ENCODE measurements at places on chromosomes 3 and 15. TPM values are rescaled to one million over a fixed set of nuclear protein-coding genes. Genes with fewer than 3 reads are reported as not detected.
A peak's percentile ranks its signal among the peaks of the same experiment; 100 is the strongest.

GRCh38 chr15:80568298-80568697 lies 126.8 kb upstream of the ABHD17C start:
- H3K4me1 ChIP-seq, result no peaks in the 10 kb centered on the region
- no peaks in the 10 kb centered on the region for H3K36me3 ChIP-seq
- no peaks in the 10 kb centered on the region for H3K27me3 ChIP-seq
- DNase-seq, result no peak
- H3K4me3 ChIP-seq, result no peak overlapping the region

DNA sequence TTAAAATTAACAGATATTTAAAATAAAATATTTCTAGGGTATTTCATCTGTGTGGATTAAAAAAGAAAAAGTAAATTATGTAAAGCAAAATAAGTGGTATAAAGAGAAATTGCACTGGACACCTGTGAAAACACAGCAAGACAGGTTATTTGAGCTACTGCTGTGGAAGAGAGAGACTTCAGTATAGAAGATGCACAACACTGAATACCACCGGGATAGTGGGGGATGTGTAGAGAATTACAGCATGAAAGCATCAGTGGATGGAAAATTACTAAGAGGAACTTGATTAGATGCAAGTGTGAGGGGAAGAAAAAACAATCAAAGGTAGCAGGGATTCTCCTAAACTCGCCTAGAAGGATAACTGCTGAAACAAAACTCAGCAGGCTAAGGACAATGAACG lies 1242.5 kb upstream of the GBE1 start:
- no peak overlapping the region for H3K4me3 ChIP-seq
- no peaks in the 10 kb centered on the region for H3K4me1 ChIP-seq
- no peak for DNase-seq
- no peak overlapping the region for H3K27ac ChIP-seq

- no peak for DNase-seq
- no peak overlapping the region for H3K4me3 ChIP-seq
- H3K36me3 ChIP-seq, result no peaks in the 10 kb centered on the region
- H3K27me3 ChIP-seq, result no peaks in the 10 kb centered on the region
Measured at GRCh38 chr3:144923046-144923775, 951.6 kb downstream of the DIPK2A start.

GRCh38 chr3:117630885-117631284 lies 921.3 kb downstream of the TUSC7 start:
- no peak for DNase-seq
- no peaks in the 10 kb centered on the region for H3K4me1 ChIP-seq
- no peak overlapping the region for H3K4me3 ChIP-seq
- H3K27ac ChIP-seq, result no peak overlapping the region

- H3K27ac ChIP-seq, result no peak overlapping the region
- H3K4me1 ChIP-seq, result no peaks in the 10 kb centered on the region
- no peaks in the 10 kb centered on the region for H3K36me3 ChIP-seq
- no peak for DNase-seq
- no peak overlapping the region for H3K4me3 ChIP-seq
Measured at GRCh38 chr15:100180921-100181320, 160.9 kb downstream of the ADAMTS17 start.

GRCh38 chr15:74400915-74401757 lies 32.6 kb downstream of the SEMA7A start:
- no peak for DNase-seq
- H3K27me3 ChIP-seq, result no peaks in the 10 kb centered on the region
- peaks cover 47% of the 10 kb centered on the region for H3K4me1 ChIP-seq
- H3K36me3 ChIP-seq, result no peaks in the 10 kb centered on the region

GRCh38 chr3:190305406-190305805 lies 16.8 kb downstream of the CLDN1 start:
- no peaks in the 10 kb centered on the region for H3K27me3 ChIP-seq
- H3K4me1 ChIP-seq, result peaks cover 4% of the 10 kb centered on the region
- no peak overlapping the region for H3K27ac ChIP-seq
- H3K4me3 ChIP-seq, result no peak overlapping the region
- DNase-seq, result no peak
- no peaks in the 10 kb centered on the region for H3K36me3 ChIP-seq

- no peaks in the 10 kb centered on the region for H3K36me3 ChIP-seq
- no peaks in the 10 kb centered on the region for H3K4me1 ChIP-seq
- no peak overlapping the region for H3K4me3 ChIP-seq
- no peaks in the 10 kb centered on the region for H3K27me3 ChIP-seq
Measured at GRCh38 chr3:53524566-53524965, 30.2 kb downstream of the CACNA1D start.

GRCh38 chr15:64251121-64251520 lies 88.3 kb upstream of the PPIB start:
- DNase-seq, result peak; percentile 14
- peaks cover 24% of the 10 kb centered on the region for H3K4me1 ChIP-seq
- no peak overlapping the region for H3K27ac ChIP-seq
- H3K4me3 ChIP-seq, result no peak overlapping the region

DNA sequence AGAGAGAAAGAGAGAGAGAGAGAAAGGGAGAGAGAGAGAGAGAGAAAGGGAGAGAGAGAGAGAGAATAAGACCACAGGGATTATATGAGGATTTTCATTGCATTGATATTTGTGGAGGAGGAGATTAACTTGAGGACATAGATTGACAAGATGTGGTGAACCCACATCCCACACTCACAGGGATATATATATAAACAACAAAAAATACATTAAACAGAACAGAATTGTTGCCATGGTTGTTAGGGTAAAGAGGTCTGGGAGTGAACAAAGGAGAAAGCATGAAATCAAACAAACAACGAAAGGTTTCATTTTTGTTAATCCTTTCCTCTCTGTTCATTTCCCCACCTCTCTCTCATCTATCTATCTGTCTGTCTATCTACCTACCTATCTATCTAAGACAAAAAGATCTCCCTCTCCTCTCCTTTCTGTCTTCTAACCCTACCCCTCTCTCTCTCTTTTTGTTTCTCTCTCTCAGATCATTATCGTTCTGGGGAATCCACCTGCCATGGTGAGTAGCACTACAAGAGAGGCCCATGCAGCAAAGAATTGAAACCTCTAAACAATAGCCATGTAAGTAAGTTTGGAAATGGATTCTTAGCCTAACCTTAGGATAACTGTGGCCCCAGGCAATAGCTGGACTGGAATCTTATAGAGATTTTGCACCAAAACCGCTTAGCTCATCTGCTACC lies 280.9 kb downstream of the RAP2B start:
- peak; percentile 33 for DNase-seq
- no peaks in the 10 kb centered on the region for H3K36me3 ChIP-seq
- H3K4me3 ChIP-seq, result no peak overlapping the region
- H3K4me1 ChIP-seq, result peaks cover 10% of the 10 kb centered on the region

DNA sequence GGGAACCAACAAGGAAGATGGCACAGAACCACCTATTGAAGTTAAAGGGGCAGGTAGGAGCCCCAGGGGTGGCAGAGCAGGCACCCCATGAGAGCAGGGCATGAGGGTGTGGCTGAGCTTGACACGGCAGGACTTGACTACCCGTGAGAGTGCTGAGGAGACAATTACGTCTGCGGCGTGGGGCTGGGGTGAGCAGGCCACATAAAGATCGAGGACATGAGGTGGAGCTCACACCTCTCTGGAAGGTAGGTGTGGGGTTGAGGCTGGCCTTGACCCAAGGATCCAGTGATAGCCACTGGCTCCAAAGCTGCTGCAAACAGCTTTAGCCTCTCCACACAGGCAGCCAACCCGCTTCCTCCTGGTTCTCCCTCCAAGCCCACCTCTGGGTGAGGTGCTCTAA lies 64.5 kb downstream of the PCSK6 start:
- no peaks in the 10 kb centered on the region for H3K27me3 ChIP-seq
- H3K4me1 ChIP-seq, result no peaks in the 10 kb centered on the region
- H3K4me3 ChIP-seq, result no peak overlapping the region
- no peak for DNase-seq
- H3K36me3 ChIP-seq, result no peaks in the 10 kb centered on the region

GRCh38 chr3:113948015-113948917 lies 453 bp downstream of the ZDHHC23 start:
- peak; percentile 19 for DNase-seq
- peak overlapping the region; percentile 66 for H3K4me3 ChIP-seq
- peaks cover 14% of the 10 kb centered on the region for H3K4me1 ChIP-seq
- H3K27me3 ChIP-seq, result no peaks in the 10 kb centered on the region

- H3K27me3 ChIP-seq, result no peaks in the 10 kb centered on the region
- H3K36me3 ChIP-seq, result no peaks in the 10 kb centered on the region
- no peak overlapping the region for H3K27ac ChIP-seq
- no peak for DNase-seq
- no peak overlapping the region for H3K4me3 ChIP-seq
Measured at GRCh38 chr3:17954801-17955200, 212.4 kb upstream of the TBC1D5 start.

GRCh38 chr3:170391108-170391507 lies 27.6 kb upstream of the CLDN11 start:
- H3K27me3 ChIP-seq, result no peaks in the 10 kb centered on the region
- no peak overlapping the region for H3K27ac ChIP-seq
- no peak for DNase-seq
- H3K4me3 ChIP-seq, result no peak overlapping the region
- no peaks in the 10 kb centered on the region for H3K36me3 ChIP-seq
- H3K4me1 ChIP-seq, result no peaks in the 10 kb centered on the region

GRCh38 chr15:101175401-101175800 lies 76.4 kb downstream of the CHSY1 start:
- no peak overlapping the region for H3K4me3 ChIP-seq
- no peak overlapping the region for H3K27ac ChIP-seq
- H3K36me3 ChIP-seq, result no peaks in the 10 kb centered on the region
- no peaks in the 10 kb centered on the region for H3K27me3 ChIP-seq

DNA sequence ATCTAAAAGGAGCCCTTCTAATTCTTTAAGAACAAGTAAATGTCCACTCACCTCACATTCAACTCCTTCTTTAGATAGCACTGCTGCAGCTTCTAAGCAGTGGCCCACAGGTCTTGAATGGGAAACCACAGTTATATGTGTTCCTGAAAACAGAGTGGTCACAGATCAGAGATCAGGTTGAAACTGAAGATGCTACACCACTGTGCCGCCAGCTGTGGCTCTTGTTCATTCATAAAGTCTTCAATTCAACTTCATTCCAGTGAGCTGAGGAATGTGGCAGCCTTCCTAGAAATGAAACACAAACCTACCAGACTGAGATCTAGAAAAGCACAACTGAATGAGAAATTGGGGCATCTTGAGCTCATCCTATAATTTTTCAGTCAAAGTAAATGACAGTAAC lies 4.0 kb downstream of the PDHB start:
- DNase-seq, result no peak
- peaks cover 25% of the 10 kb centered on the region for H3K4me1 ChIP-seq
- H3K36me3 ChIP-seq, result peaks cover 48% of the 10 kb centered on the region
- no peaks in the 10 kb centered on the region for H3K27me3 ChIP-seq

- H3K27me3 ChIP-seq, result no peaks in the 10 kb centered on the region
- no peak for DNase-seq
- peaks cover 65% of the 10 kb centered on the region for H3K4me1 ChIP-seq
- no peak overlapping the region for H3K4me3 ChIP-seq
- no peaks in the 10 kb centered on the region for H3K36me3 ChIP-seq
Measured at GRCh38 chr3:42525736-42526345, 23.4 kb downstream of the VIPR1 start.

- DNase-seq, result no peak
- H3K4me3 ChIP-seq, result no peak overlapping the region
- no peaks in the 10 kb centered on the region for H3K36me3 ChIP-seq
- H3K27ac ChIP-seq, result no peak overlapping the region
- no peaks in the 10 kb centered on the region for H3K27me3 ChIP-seq
Measured at GRCh38 chr3:164476631-164477030, 601.7 kb downstream of the SI start.

GRCh38 chr3:197038679-197039462 lies 9.3 kb upstream of the MELTF start:
- H3K36me3 ChIP-seq, result no peaks in the 10 kb centered on the region
- H3K4me3 ChIP-seq, result no peak overlapping the region
- H3K4me1 ChIP-seq, result no peaks in the 10 kb centered on the region
- no peaks in the 10 kb centered on the region for H3K27me3 ChIP-seq
- no peak overlapping the region for H3K27ac ChIP-seq

GRCh38 chr3:128803307-128803706 lies 76.1 kb upstream of the ACAD9 start:
- H3K27me3 ChIP-seq, result no peaks in the 10 kb centered on the region
- peaks cover 72% of the 10 kb centered on the region for H3K4me1 ChIP-seq
- H3K36me3 ChIP-seq, result peaks cover 37% of the 10 kb centered on the region
- H3K27ac ChIP-seq, result peak overlapping the region; percentile 81
- no peak for DNase-seq
- H3K4me3 ChIP-seq, result no peak overlapping the region

DNA sequence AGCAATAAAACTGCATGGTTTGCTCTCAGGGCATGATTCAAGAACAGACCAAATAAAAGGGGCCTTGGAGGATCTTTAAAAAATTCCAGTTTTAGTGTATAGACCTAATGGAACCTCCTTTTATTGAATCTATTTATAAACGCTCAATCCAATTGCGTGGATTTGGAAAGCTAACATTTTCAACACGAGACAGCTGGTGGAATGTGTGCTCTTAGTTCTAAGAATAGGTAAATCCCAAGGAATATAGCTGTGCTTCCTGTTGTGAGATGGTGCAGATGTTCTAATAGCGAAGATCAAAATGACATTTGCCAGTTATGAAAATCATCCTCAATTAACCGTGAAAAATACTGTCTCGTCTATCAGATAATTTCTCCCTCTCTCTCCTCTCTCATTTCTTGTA lies 192.5 kb downstream of the ATP10A start:
- no peaks in the 10 kb centered on the region for H3K27me3 ChIP-seq
- no peak for DNase-seq
- H3K36me3 ChIP-seq, result no peaks in the 10 kb centered on the region

GRCh38 chr15:48507416-48508065 lies 138.0 kb downstream of the FBN1 start:
- H3K27me3 ChIP-seq, result no peaks in the 10 kb centered on the region
- H3K27ac ChIP-seq, result no peak overlapping the region
- H3K4me3 ChIP-seq, result no peak overlapping the region
- no peak for DNase-seq
- H3K36me3 ChIP-seq, result no peaks in the 10 kb centered on the region
- H3K4me1 ChIP-seq, result no peaks in the 10 kb centered on the region

GRCh38 chr3:172367205-172368105 lies 80.8 kb downstream of the GHSR start:
- no peaks in the 10 kb centered on the region for H3K27me3 ChIP-seq
- no peak overlapping the region for H3K4me3 ChIP-seq
- no peak for DNase-seq
- H3K27ac ChIP-seq, result no peak overlapping the region
- H3K36me3 ChIP-seq, result no peaks in the 10 kb centered on the region
- no peaks in the 10 kb centered on the region for H3K4me1 ChIP-seq

DNA sequence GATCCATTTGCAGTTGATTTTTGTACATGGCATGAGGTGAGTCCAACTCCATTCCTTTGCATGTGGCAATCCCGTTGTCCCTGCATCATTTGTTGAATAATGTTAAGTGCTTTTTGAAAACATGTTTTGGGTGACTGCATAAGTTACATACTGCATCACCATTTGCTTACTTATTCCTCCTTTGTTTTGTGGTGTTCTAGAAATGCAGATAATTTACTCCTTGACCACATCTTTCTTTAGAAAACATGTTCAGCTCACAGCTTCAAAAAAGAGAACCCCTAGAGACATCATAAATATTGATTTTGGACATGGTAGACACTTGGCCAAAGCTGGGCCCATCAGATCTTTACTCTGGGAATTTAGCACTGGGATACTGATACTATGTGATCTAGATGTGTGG lies 135.3 kb upstream of the DAZL start:
- H3K36me3 ChIP-seq, result no peaks in the 10 kb centered on the region
- H3K27ac ChIP-seq, result no peak overlapping the region
- H3K4me1 ChIP-seq, result no peaks in the 10 kb centered on the region
- H3K4me3 ChIP-seq, result no peak overlapping the region

PPP2R3A gene
- total RNA-seq, result 0.81 TPM

C3orf18 gene
- 14.3 TPM for total RNA-seq

CADPS gene
- total RNA-seq, result not detected

SERPINI1 gene
- total RNA-seq, result 4.9 TPM

OR5K2 gene
- not detected for total RNA-seq

PLA1A gene
- total RNA-seq, result not detected

FEZF2 gene
- total RNA-seq, result not detected

Measured in CD4-positive, alpha-beta memory T cell (primary cell).